ENCODE measurements at places on chromosomes 11 and 22. TPM values are rescaled to one million over a fixed set of nuclear protein-coding genes. Genes with fewer than 3 reads are reported as not detected.

The HPS5 gene
- total RNA-seq: 39.8 TPM

The APOL5 gene
- total RNA-seq: not detected

The SAC3D1 gene
- 9.7 TPM for total RNA-seq

The POU2AF2 gene
- not detected for total RNA-seq

The SMC1B gene
- not detected for total RNA-seq

The POU2AF1 gene
- total RNA-seq: not detected

Data from osteoblast (primary cell).